ENCODE measurements at places on chromosomes 5 and 9.

DNA sequence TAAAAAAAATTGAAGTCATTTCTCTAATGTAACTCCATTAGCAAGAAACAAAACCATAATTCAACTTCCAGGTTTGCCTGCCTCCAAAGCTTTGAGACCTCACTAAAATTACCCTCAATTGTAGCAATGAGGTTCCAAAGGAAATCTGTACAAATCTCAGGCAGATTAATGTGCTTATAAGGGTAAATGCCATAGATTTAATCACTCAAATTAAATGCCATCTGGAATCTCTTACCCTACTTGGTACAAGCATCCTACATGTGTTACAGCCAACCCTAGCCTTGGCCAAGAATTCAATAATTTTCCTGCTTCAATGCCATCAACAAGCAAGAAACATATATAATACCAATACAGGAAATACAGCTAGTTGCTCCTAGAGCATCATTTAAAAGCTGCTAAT is 452.8 kb downstream of the RAB3C start:
- no peak for DNase-seq

DNA sequence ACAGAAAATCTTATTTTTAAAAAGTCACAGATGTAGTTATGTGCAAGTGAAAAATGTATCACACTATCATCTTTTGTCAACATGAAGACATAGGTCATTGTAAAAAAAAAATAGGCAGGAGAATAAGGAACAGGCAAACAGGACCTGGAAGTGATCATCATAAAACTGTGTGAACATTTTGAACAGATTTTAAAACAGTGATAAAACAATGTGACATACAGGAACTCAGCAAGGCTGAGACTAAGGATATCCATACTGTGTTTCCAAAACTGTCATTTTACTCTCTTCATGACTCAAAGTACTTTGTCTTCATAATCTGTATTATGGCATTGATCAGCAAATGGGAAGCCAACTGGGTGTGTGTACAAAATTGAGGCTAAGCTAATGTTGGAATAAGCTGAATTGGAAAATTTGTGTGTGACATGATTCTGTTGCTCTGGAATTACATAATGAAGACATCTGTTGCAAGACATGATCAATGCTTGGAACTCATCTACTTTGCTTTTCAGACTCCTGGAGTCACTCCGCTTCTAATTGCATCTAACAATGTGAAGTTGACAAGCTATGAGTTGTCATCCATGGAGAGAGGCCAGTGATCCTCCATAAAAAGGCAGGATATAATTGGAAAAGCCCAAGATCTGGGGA is 978.7 kb upstream of the NUDT12 start:
- DNase-seq: no peak

DNA sequence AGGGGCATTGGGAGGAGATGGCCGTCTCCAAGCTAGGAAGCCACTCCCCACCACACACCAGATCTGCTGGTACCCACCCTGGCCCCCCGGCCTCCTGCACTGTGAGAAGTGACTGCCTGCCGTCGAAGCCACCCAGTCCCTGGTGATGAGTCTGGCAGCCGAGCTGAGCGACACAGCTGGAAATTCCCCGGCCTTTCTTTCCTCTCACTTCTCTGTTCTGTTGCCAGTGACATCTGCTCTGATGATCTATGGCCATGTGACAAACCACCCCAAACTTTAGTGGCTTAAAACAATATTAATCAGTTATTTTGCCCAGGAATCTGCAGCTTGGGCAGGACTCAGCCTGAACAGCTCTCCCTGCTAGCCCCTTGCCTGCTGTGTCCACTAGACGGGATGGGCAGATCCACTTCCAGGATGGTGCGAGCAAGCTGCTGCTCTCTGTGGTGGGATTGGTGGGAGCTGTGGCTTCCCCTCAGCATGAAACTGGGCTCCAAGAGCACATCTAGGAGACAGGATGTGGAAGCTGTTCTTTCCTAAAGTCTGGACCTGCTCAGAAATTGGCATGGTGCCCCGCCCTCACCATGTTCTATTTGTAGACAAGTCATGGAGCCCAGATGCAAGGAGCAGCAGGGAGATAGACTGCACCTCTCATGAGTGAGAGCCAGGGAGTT is 211.2 kb downstream of the GADD45G start:
- no peak for DNase-seq

GRCh38 chr9:99366621-99367020 is 144.5 kb downstream of the SEC61B start:
- DNase-seq: no peak

- DNase-seq: no peak
Observed at GRCh38 chr5:7242118-7242710, 153.7 kb upstream of the ADCY2 start.
